ENCODE measurements at places on chromosomes 7 and 10.

GRCh38 chr10:103202319-103202718 lies 9.2 kb upstream of the NT5C2 start:
- DNase-seq, result no peak

GRCh38 chr7:88599528-88599927 lies 160.0 kb upstream of the ZNF804B start:
- DNase-seq, result no peak

DNA sequence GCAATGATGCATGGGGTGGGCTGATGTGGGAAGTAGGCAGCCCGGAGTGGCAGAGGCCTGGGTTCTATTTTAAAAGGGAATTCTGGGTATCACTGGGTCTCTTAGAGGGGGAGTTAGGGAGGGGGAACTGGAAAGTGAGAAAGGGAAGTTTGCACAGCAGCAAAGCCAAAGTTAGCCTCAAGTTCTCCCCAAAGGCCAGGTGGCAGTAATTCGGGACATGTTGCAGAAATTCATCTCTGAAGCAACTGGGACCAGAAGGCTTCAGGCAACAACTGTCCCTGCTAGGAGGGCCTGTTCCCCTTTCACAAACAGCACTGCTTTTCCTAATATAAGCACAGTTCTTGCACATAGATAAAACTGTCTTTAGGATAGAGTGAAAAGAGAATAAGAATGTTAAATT lies 67.4 kb downstream of the NOD1 start:
- no peak for DNase-seq

GRCh38 chr7:70693321-70693685 lies 438.6 kb upstream of the GALNT17 start:
- DNase-seq, result no peak

DNA sequence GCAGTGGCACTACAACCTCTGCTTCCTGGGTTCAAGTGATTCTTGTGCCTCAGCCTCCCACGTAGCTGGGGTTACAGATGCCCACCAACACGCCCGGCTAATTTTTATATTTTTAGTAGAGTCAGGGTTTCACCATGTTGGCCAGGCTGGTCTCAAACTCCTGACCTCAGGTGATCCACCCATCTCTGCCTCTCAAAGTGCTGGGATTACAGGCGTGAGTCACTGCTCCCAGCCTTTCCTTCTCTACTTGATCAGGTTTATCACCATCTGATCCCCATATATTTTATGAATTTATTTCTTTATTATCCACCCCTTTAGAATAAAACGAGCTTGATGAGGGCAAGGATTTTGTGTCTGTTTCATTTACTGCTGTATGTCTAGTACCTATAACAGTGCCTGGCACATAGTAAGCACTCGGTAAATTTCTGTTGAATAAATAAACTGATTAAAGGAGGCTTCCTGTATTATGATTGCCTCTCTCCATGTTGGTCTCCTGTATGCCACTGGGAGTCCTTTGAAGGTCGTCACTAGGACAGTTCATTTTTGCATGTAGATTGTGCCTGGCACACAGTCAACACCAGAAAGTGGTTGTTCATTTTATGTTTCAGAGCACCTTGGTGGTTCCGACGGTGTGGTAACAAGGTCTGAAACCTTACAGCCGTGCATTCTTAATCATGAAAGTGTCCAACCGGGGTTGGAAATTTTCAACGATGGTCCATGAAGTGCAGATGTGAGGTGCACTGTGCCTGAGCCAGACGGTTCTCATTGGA lies 9.6 kb upstream of the EIF3A start:
- no peak for DNase-seq

- DNase-seq, result no peak
These were observed 204.1 kb upstream of the LYZL1 start for GRCh38 chr10:29084681-29085307.

DNA sequence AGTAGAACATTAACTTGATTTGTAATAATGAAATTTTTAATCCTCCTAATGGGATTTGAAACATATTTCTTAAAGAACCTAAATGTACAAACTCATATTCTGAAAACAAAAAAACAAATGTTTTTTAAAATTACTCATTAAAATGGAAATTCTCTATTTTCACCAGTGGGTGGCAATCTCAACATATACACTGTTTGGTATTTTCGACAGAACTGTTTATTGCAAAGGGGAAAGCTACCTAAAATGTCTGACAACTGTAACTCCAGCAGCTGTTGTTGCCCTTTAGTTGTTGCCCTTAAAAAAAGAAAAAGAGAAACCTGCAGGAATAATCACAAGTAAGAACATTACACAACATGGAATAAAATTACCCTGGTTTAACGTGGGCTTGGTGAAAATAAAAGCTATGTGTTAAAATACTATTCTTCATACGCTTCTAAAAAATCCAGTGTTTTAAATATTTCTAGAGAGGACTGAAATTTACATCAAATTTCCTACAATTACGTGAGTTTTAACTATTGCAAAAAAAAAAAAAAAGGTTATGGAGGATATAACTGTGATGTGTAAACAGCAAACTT lies 54.5 kb downstream of the COL1A2 start:
- peak; percentile 26 for DNase-seq

DNA sequence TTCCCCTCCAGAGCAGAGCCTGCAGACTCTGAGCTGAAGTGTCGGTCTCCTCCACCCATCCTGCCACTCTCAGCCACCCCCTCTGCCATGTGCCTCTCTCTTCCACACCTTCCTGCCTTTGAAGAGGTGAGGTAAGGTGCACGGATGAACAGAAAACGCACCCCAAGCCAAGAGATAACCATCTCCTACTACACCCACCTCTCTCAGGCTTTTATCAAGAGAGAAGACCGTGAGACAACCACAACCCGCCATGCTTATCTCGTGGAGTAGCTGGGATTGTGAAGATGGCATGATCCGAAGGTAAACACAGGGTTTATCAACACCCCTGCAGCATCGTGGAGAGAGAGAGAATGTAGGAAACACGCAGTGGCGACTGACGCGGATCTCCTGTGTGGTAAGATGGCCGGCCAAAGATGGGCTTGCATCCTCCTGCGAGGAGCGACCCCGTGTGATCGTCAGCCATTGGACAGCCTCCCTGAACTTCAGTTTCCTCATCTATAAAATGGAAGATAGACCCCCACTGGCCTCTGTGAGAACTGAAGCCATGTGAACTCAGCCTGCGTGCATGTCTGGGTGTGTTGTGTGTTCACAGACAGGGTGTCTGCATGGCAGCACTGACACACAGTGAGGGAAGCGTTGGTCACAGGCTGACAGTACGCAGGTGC lies 219.0 kb downstream of the DIP2C start:
- no peak for DNase-seq

DNA sequence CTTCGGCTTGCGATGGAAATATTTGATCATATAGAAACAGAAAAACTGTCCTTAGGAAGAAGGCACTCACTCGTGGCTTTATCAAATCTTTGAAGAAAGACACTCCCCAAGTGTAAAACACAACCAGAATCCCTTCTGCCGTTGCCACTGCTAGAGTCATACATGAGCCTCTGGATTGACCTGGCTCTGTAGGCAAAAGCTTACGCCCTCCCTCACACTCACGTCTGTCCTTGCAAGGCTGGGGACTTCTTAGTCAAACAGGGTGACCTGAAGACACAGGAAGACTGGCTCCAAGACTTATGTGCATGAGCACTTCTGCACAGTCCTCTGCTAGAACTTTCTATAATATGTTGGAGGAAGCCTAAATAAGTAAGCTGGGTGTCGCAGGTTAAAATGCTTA lies 135.4 kb upstream of the MDFIC start:
- DNase-seq, result no peak

DNA sequence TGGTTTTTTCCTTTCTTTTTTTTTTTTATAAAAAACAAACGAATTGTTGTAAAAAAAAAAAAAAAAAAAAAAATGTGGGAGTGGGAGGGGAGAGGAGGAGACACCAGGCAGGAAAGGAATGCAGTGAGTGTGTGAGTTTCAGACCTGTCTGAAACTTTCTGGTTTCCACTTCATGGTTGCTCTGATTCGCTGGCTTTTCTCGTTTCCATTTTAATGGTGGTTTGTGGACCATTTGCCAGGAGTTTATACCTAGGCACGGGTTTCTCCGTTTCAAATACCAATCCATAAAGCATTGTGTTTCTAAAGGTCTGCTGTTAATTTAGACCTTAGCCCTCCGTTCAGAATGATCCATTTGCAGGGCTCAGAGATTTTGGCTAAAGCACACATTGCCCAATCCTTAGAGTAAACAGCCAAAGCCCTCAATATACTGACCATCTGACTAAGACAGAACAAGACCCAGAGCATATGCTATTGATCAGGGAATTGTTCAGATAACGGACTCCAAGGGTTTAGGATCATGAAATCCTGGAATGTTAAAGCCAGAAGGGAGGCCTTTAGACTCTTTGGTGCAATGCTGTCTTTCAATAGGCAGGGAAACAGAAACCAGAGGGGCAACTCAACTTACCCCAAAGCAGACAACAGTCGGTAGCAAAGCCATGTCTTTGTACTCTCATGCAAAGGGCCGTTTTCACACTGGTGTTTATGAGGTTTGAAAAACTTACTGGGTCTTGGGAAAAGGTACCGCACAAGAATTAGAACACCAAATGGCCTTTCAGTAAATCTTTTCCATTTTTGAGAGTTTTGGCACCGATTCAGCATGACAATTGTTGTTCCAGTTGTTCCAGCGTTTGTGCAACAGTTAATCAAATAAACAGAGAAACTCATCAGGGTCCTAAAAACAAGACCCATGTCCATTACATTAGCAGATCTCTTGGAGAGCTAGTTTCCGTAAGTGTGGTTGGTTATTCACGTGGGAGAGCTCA lies 94.3 kb upstream of the AGBL3 start:
- DNase-seq, result no peak

DNA sequence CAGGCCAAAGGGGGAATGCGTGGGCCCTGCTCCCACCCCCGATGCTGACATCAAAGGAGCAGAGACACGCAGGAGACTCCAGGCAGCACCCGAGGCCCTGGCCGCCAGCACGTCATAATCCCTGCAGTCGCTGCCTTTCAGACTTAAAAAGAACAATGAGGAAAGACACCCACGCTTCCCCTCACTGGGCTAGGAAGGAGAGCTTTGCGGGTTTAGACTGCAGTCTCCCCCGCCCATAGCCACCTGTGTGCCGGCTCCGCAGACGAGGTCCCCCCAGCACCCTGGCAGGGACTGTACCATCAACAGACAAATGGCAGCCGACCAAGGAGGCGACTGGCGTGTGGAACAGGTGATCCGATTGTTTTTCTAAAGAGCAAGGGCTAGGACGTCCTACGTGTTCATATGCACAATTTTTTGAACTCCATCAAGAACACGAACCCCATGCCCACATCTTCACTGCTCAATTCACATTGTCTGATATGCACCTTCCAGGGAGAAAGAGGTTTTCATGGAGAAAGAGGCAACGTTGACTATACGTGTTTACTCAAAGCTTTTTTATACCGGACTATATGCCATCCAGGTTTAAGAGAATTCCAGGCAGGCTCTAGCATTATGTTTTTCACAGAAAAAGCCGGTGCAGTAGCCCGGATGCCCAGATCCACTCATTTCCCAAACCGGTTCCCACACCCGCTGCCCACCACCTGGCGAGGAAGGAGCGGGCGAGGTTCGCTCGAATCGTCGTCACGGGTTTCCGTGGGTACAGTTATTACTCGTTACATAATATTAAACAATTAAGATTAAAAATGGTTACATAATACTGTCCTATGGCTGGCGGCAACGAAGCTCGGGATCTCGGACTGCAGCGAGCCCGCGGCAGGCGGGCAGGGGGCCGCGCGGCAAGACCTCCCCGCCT lies 1.1 kb downstream of the GRB10 start:
- no peak for DNase-seq

GRCh38 chr7:157482025-157482424 lies 145.2 kb downstream of the DNAJB6 start:
- DNase-seq, result no peak

- no peak for DNase-seq
These were observed 2.6 kb upstream of the HOXA9 start for GRCh38 chr7:27167916-27168264.

DNA sequence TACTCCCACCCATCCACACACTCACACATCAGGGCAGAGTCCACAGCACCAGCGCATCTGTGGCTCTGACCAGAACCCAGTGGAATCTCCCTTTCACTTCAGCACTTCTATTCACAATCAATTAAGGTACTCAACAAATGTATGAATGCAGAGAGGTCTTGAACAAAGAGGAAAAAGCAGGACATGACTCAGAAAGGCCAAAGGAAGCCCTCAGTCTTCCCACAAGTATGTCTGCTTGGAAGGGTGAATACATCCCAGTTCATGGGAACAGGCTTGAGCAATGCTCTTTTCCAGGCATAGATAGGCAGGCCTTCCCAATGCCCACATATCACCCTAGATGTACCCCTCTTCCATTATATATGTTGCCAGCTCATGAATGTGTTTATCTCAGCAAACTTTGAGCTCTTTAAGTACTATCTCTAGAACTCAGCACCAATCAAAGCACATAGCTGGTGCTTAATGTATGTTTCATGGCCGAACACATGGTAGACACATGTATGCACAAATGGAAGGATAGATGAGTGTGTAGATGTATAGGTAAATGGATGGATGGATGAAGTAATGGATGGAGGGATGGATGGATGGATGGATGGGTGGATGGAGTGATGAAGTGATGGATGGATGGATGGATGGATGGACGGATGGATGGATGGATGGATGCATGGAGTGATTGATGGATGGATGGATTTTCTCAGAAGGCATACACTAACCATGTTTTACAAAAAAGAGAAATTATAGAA lies 507.6 kb downstream of the GRID1 start:
- DNase-seq, result no peak

GRCh38 chr10:63456437-63457210 lies 9.2 kb downstream of the JMJD1C start:
- DNase-seq, result no peak

- DNase-seq, result peak; percentile 6
These were observed 115.9 kb upstream of the ADAM12 start for GRCh38 chr10:126504063-126504760.

DNA sequence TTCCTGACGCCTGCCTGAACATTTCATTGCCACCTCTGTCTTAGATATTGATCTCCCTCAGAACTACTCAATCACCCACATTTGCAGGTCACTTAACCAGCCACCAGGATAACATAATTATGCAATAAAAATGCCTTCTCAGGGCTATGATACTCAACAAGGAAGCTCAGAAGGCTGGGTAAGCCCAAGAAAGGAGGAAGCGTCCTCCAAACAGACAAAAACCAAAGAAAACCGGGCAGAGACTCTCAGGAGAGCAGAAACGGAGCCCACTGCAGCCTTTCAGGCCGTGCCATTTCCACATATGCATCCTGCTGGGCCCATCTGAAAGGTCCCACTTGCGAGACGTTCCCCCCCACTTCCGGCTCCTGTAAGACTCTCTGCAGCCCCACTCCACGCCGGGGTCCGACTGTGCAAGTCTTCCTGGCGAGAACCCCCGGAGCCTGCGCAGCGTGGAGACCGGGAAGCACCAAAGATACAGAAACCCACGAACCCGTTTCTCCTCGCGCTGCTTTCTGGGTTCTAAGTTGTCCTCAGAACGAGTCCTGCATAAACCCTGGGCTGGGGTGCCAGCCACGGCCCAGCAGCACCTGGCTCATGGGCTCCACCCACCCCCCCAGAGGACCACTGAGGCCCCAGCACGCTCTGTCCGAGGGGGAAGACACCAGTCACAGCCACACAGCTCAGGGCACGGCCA lies 83.7 kb downstream of the DIP2C start:
- DNase-seq, result no peak

Data from DMS153 (cell line).